ENCODE measurements at places on chromosomes 11 and 22.

DNA sequence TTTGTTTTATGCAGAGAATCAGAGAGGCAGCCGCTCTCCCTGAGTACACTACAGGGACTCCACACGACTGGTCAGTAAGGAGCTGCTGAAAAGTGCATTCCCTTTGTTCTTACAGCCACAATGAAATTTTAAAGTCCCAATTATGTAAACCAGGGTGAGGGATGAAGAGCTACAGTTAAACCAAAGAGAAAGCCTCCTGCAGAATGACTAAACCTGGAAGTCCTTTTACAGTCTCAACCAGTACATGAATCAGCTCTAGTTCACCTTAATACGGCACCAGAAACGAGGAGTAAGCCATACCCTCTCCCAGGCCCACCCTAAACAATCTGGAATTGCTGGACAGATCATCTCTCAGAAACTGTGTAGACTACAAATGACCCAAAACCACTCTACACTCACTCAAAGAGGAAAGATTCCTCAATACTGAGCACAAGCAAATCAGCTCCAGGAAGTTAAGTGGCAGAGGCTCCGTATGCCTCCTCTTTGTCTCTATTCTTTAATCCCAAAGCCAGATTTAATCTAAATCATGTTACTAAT, 113.1 kb downstream of the RBFOX2 start:
- DNase-seq, result no peak

DNA sequence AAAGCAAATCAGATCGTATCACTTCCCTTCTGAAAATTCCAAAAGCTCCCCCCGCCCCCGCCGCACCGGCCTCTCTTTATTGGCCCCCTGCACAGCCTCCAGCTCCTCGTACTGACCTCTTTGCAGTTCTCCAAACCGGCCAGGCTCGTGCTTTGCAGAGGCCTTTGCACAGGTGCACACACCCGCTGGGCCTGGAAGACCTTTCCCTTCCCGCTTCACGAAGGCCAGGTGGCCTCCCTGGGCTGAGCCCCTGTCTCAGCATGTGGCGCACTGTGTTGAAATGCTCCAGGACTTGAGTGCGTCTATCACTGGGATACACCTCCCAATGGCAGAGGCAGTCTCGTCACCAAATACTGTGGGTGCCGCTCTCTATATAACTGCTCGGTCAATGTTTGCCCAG, 13.2 kb upstream of the ADA2 start:
- no peak for DNase-seq

GRCh38 chr11:15212876-15213275, 98.2 kb downstream of the INSC start:
- no peak for DNase-seq

DNA sequence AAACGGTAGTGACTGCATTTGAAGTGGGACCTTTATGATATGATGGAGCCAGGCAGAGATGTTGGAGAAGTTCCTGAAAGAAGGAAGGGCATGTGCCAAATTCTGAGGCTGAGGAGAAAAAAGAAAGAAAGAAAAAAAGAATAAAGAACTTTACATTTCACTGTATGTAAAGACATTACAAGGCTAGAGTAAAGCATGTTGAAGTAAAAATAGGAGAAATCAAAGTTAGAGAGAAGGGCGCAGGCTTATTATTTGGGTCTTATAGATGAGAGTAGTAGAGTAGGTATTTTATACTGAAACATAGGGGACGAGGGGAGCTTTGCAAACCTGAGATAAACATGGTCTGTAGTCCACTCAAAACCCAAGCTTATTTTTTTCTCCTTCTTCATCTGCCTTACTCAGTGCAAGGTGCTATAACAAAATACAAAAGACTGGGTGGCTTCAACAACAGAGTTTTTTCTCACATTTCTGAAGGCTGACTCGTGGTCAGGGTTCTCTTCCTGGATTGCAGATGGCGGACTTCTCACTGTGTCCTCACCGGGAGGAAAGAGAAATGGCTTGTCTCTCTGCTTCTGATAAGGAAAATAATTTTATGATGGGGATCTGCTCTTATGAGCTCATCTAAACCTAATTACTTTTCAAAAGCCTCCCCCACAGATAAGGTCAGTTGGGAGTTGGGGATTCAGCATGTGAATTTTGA, 2.7 kb downstream of the HBG1 start:
- no peak for DNase-seq

DNA sequence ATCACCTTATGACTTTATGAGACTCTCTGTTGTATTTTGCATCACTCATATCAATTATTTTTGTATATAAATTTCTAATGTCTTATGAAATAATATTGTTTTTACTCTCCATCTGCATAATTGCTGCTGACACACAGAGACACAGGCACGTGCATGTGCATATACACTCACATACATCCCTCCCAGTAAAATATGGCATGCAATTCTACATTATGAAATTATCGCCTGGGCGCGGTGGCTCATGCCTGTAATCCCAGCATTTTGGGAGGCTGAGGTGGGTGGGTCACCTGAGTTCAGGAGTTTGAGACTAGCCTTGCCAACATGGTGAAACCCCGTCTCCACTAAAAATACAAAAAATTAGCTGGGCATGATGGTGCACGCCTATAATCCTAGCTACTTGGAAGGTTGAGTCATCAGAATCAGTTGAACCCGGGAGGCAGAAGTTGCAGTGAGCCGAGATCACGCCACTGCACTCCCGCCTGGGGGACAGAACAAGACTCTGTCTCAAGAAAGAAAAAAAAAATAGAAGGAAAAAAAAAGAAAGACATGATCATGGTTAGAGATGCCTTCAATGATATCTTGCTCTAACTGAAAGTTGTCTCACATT, 96.7 kb upstream of the LUZP2 start:
- no peak for DNase-seq

GRCh38 chr11:133929401-133930052, 27.2 kb downstream of the IGSF9B start:
- no peak for DNase-seq

GRCh38 chr11:128666397-128666796, 27.5 kb upstream of the FLI1 start:
- DNase-seq, result no peak

GRCh38 chr11:5307256-5308019, 5.7 kb upstream of the OR51B4 start:
- DNase-seq, result no peak

- DNase-seq, result no peak
These were observed 28.4 kb downstream of the ARFGAP2 start for GRCh38 chr11:47148270-47148669.

DNA sequence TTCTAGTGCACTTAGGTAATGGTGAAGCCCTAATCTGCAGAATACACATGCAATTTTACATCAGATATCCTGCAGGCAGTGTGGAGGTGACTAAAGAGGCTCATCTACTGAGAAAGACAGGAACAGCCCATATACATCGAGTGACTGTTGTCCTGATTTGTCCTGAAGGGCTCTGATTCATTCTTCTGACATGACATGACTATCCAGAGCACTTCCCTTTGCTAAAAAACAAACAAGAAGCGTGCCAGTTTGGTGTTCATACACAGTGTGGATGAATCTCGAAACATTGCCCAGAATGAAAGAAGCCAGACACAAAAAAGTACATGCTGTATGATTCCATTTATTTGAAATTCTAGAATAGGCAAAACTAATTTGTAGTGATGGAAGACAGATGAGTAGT, 48.0 kb upstream of the AMPD3 start:
- DNase-seq, result no peak

- no peak for DNase-seq
These were observed 1.0 kb upstream of the PLAAT2 start for GRCh38 chr11:63564056-63564774.

DNA sequence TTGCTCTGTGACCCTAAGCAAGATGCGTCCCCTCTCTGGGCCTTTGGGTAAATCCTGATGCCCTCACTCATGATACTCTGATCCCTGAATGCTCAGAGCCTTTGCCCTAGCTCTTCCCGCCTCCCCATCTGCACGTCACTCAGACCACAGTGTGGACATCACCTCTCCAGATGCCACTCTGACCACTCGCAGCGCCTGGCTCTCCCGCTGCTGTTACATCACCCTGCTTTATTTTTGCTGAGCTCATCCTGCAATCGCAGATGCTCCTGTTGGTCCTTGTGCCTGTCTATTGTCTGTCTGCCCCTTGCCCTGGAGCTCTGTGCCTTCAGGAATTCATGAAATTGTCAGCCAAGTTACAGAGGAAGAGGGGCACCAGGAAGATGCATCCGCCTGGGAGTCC, 5.5 kb downstream of the OSM start:
- DNase-seq, result no peak

GRCh38 chr11:120385110-120385509, 48.9 kb downstream of the ARHGEF12 start:
- no peak for DNase-seq

- DNase-seq, result no peak
These were observed 520.8 kb downstream of the INSC start for GRCh38 chr11:15635521-15635920.

GRCh38 chr22:31230871-31231621, 18.9 kb downstream of the LIMK2 start:
- peak; percentile 54 for DNase-seq

- DNase-seq, result no peak
These were observed 38.7 kb downstream of the SYT13 start for GRCh38 chr11:45247433-45247832.

- no peak for DNase-seq
These were observed 18.7 kb upstream of the PPFIA1 start for GRCh38 chr11:70251659-70252321.

DNA sequence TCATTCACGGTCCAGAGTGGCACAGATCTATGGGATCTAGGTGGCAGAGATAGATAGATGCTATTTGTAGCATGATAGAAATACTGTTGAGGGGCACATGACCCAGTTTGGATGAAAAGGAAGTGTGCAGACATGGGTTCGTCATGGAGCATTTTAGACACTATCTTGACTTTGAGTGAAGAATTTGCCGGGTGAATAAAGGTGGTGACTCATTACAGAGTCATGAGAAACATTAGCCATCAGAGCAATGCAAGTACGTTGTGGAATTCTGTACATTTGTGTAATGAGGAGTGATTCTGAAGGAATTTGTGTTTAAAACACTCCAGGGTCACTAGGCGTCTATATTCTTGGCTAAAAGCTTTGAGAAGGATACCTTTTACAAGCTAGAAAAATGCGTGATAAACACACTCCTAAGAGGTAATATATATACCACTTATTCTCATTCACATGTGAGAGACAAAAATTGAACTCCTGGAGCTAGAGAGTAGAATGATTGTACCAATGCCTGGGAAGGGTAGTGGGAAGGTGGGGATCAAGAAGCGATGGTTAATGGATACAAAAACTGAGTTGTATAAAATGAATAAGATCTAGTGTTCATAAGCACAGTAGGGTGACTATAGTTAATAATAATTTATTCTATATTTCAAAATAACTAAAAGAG, 593.7 kb upstream of the LUZP2 start:
- DNase-seq, result no peak

- no peak for DNase-seq
These were observed 8.2 kb upstream of the F2 start for GRCh38 chr11:46710821-46711269.

DNA sequence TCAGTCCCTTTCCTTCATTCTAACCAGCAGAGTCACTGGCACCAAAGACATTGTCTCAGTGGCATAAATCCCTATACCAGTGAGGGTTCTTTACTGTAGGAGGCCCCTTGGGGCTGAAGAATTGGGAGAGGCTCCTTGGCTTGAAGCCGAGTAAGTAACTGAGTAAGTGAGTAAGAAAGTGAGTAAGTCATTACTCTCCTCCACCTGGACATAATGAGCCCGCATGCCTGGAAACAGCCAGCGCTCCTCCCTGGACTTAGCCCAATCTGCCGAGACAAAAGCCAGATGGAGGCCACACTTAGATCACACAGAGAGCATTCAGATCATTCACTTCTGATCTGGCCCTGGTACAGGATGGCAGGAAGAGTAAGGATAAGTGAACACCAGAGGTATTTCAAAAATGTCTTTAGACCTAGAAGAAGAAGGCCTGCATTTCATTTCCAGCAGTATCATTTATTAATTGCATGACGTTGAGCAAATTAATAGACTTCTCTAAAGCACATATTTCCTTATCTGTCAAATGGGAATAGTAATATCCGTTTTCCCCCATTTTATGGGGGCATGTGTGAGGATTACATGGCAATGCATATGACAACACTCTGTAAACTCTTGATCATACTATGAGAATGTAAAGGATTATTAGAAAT, 8.2 kb upstream of the MICAL3 start:
- DNase-seq, result no peak

DNA sequence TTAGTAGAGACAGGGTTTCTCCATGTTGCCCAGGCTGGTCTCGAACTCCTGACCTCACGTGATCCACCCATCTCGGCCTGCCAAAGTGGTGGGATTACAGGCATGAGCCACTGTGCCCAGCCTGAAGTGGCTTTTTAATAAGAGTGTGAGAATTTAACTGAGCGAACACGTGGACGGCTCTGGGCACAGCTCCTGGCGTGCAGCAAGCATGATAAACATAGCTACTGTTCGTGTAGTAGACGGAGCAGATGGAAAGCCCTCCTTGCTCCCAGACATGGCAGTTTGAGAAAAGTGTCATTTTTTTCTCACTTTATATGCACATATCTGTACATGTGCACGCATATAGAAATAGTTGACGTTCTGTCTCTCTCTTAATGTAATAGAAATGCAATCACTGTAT, 7.0 kb downstream of the EMID1 start:
- DNase-seq, result no peak

DNA sequence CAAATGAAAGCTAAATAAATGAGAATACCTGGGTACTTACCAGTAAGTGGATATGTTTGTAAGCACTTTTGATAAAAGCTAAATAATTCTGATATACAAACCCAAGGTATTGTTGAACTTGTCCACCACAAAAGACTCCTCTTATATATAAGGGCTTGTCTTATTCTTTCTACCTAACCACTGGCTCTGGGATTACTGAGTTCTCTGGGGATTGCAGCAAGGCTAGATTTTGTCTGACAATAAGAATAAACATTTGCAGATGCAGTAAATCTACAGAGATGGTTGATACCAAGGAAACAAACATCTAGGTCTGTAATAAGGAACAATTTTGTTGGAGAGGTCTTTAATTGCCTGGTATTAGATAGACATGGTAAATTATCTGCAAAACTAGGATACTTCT, at the start of gene OR51A4:
TSS of gene OR51A4 (minus strand) at position 101 of the 400 bp plus-strand sequence. CDS start 505 bp downstream, outside the sequence.
- DNase-seq, result no peak

DNA sequence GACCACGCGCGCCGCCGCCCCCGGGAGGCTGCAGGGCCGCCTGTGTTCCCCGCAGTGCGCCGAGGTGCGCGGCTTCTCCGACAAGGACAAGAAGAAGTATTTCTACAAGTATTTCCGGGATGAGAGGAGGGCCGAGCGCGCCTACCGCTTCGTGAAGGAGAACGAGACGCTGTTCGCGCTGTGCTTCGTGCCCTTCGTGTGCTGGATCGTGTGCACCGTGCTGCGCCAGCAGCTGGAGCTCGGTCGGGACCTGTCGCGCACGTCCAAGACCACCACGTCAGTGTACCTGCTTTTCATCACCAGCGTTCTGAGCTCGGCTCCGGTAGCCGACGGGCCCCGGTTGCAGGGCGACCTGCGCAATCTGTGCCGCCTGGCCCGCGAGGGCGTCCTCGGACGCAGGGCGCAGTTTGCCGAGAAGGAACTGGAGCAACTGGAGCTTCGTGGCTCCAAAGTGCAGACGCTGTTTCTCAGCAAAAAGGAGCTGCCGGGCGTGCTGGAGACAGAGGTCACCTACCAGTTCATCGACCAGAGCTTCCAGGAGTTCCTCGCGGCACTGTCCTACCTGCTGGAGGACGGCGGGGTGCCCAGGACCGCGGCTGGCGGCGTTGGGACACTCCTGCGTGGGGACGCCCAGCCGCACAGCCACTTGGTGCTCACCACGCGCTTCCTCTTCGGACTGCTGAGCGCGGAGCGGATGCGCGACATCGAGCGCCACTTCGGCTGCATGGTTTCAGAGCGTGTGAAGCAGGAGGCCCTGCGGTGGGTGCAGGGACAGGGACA, 2.7 kb downstream of the NLRP6 start:
- no peak for DNase-seq
